Omental fat pad (tissue), 4 donors: ENCODE measurements at places on chromosomes 1 and 21.

- no peak for DNase-seq
Measured at GRCh38 chr1:212124690-212125582, 89.4 kb downstream of the DTL start.

- no peak for DNase-seq
Measured at GRCh38 chr1:111856411-111857185, 100.9 kb downstream of the DDX20 start.

DNA sequence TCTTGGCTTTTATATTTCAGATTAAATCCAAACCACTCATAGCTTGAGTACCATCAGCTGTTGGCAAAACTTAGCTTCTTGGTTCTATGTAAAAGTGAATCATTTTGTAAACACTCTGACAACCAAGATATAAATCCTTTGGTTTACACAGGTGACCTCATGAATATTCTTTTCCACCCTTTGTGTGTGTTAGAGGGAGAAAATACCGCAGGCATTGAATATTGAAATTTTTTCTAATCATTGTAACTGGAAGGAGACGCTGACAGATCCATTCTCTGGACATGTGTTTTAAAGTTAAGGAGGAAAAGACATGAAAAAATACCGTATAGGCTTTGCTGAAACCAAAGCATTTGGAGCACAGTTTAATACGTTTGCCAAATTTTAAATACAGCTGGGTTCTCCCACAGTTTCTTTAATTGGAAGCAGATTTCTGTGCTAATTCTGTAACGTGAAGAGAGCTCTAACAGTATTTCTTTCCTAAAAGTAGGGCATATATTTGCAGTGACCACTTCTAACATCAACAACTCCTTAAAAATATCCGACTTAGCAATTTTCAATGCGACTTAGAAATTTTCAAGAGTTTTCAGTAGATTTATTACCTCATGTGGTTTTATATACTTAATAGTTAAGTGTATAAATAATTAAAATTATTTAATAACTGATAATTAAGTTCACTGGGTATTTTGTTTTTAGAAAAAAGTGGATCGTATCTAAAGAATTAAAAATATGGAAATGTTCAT lies 388.2 kb downstream of the USP25 start:
- DNase-seq, result no peak

- no peak for DNase-seq
Measured at GRCh38 chr21:35818597-35818996, 241.7 kb downstream of the SETD4 start.

DNA sequence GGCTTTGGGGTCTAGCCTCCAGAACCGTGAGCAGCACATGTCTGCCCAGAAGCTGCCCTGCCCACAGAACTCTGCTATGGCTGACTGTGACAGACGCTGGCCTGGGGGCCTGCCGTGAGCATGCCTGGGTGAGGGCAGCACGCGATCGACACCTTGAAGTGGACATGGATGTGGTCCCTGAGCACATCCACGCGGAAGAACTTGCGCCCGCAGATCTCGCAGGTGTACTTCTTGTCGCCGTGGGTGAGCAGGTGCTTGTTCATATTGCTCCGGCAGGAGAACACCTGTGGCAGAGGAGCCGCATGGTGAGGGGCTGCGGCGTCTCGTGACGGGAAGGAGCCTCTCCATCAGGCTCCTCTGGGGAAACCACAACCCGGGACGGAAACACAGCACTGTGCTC lies 56.0 kb downstream of the PRDM15 start:
- DNase-seq, result no peak

GRCh38 chr1:2256435-2257244 lies 28.5 kb downstream of the SKI start:
- DNase-seq, result no peak

DNA sequence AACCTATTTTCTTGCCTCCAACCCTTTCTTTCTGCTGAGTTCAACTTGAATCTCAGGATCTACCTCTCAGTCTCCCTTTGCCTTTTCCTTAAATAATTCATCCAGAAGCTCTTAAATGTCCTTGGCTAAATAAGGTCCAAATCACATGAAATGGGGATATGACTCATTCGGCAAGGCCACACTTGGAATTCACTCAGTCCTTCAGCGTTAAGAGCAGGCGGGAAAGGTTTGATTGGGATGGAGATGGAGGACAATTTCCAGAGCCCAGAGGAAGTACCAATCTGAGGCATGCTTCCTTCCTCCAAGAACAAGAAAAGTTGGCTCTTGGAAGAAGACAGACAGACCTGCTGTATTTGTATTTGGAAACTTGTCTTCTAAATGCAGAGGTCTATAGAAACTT lies 128.5 kb downstream of the PROX1 start:
- no peak for DNase-seq

DNA sequence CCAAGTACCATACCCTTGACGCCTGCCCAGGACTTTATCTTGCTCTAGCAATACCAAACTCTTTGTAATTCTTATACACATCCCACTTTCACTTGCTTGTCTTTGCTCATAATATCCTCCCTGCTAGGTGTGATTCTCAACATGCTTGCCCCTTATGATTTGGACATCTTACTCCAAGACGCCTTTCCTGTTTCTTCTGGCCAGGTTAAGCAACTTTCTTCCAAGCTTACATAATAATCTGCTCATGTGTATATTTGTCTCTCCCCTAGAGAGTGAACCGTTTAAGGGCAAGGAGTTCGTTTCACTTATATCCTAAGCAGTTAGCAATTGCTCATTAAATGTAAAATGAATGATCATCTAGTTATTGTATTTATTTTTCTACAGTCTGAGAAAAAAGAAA lies 21.8 kb downstream of the CRYZL1 start:
- no peak for DNase-seq

- DNase-seq, result no peak
Measured at GRCh38 chr1:109634292-109634691, 14.7 kb downstream of the AMPD2 start.

DNA sequence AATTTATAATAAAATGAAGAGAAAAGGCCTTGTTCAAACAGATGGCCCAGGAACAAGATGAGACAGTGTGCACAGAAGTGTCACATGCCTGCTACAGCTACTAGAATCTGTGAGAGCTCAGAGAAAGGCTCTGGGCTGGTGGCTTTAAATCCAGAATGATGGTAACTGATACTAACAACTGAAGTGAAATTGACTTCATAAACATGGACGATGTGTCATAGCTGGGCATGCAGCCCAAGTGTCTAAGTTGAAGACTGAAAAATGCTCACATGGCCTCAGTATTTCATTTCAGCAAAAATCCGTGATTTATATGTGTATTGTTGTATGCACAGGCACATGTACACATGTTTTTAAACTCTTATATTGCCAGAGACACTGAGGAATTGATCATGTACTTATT lies 208.3 kb upstream of the RUNX1 start:
- peak; percentile 51 for DNase-seq

- DNase-seq, result no peak
Measured at GRCh38 chr1:213256438-213257087, 205.5 kb downstream of the RPS6KC1 start.

- DNase-seq, result no peak
Measured at GRCh38 chr1:53334781-53335180, 6.9 kb upstream of the LRP8 start.

DNA sequence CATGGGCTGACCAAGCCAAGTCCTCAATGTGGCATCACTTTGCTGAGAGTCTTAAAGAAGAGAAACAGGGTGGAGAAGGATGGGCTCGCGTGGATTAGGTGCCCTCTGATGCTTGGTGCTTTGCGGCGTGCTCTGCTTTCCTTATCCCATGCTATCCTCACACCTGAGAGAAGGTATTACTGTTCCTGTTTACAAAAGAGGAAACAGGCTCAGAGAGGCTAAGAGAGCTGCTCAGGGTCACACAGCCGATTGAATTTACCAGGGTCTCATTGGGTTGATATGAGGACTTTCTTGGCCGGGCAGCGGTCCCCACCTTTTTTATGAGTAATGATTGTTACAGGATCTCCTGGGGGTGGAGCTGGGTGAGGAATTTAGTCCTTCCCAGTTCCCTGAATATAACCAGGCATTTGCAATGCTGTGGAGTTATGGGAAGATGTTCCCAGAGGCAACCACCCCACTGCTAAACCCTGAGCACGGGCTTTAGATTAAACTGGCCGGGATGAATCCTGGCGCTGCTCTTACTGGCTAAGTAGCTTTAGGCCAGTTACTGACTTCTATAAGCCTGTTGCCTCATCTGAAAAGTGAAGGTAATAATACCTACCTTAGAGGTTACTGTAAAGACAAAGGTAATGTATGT lies 4.5 kb downstream of the ASCL5 start:
- no peak for DNase-seq

DNA sequence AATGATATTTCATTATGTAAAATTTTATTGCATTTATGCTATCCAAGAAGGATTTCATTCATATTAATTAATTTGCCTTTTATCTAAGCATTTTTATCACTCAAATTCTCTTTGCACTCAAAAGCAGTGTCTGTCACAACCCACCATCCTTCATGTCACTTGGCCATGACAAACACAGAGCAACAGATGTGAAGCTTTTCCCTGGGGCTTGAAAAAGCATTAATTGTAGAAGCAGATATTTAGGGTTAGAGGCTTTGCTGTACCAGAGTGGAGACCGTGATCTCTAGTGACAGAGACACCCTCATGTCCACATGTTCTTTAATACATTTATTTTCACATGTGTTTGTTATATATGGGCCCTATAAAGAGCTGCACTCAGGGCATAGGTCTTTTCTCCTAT lies 230.5 kb downstream of the SPATA17 start:
- DNase-seq, result no peak

GRCh38 chr1:242745079-242745478 lies 220.6 kb upstream of the PLD5 start:
- no peak for DNase-seq

- no peak for DNase-seq
Measured at GRCh38 chr1:87212431-87213134, 116.1 kb upstream of the LMO4 start.

- DNase-seq, result no peak
Measured at GRCh38 chr1:200005165-200005564, 22.3 kb upstream of the NR5A2 start.

DNA sequence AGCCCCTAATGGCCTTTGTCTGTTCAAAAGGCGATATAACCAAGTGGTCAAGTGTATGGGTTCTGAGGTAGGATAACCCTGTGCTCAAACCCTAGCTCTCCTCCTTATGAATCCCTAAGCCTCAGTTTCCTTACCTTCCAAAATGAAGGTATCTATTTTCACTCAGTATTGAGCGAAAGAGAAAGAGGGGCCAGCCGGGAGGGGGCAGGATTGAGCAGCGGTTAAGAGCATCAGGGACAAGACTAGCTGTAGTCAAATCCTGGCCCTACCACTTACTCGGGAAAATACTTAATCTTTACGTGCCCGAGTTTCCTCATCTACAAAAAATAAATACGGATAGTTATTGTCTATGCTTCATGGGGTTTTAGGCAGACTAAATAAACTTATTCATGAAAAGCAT lies 25.7 kb downstream of the LY9 start:
- no peak for DNase-seq

DNA sequence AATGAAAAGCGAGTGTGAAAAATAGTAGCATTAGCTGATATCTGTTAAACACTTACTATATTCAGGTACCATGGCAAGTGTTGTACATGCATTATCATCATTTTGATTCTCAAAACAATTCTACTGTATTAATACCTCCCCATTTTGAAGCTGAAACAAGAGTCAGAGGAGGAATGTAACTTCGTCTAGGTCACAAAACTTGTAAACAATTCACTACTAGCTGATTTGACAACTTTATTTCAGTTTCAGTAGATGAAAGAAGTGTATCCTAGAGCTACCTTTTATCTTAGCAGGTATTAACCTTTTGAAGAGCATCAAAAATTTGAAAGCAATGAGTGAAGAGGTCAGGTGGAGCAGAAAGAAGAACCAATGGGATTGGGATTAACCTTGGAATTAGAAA lies 1.6 kb downstream of the CD84 start:
- no peak for DNase-seq

DNA sequence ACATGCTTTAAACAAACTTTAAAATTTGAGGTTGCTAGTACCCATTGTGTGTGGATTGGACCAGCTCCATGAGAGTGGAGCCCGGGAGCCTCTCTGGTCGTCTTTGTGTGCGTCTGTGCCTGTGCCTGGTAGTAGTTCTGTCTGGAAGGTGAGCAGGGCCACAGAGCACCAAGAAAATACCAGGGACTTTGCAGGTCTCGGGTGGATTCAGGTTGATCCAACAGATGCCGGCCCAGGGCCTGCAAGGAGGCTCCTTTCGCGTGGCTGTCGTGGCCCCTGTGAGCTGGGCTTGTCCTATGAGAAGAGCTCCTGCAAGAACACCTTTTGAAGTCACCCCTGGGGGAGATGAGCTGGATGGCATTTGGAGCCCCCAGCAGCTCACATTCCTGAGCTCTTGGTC lies 28.3 kb downstream of the COL18A1 start:
- no peak for DNase-seq

DNA sequence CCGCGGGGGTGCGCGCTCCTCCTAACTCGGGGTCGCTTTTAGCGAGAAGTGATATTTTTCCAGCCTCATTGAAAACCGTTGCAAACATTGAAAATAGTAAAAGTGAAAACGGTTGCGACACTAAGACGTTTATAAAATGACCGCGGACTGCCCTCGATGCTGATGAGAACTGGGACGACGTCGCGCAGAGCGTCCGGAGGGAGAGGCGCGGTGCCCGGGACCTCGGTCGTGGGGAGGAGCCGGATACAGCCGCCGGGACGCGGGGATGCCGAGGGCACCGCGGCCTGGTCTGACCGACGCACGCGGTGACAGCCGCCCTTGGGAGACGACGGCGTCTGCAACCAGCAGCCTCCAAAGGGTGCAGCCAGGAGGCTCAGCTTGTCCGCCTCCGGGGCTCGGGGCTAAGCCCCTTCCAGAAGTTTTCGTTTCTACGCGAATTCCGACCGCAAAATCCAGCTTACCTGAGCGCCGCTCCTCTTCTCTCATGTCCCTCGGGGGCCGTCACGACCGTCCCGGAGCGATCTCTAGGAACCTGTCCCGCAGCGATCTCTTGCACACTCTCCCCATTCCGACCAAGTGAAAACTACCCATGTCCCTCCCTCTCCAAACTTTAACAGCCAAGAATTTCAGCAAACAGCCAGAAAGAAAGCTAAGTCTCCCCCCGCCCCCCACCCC lies 144.4 kb upstream of the ETS2 start:
- DNase-seq, result no peak

- peak; percentile 51 for DNase-seq
Measured at GRCh38 chr1:159854116-159854692, 8.3 kb downstream of the VSIG8 start.

GRCh38 chr1:90273241-90273774 lies 278.4 kb downstream of the ZNF326 start:
- no peak for DNase-seq

DNA sequence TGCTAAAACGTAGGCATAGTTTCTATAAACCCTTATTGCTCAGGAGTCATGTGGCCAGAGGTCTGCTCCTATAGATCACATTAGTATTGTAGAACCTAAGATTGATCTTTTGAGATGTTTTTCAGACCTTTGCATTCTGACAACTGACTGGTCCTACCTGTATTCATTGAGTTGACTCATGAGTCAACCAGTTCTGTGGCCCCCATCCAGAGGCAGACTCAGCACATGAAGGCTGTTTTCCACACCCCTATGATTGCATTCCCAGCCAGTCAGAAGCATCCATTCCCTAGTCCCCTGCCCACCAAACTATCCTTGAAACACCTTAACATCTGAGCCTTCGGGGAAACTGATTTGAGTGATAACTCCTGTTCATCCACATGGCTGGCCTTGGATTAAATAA lies 451.7 kb downstream of the SIPA1L2 start:
- no peak for DNase-seq
